Renal cortical epithelial cell (primary cell): ENCODE measurements at places on chromosomes 1 and 21.

DNA sequence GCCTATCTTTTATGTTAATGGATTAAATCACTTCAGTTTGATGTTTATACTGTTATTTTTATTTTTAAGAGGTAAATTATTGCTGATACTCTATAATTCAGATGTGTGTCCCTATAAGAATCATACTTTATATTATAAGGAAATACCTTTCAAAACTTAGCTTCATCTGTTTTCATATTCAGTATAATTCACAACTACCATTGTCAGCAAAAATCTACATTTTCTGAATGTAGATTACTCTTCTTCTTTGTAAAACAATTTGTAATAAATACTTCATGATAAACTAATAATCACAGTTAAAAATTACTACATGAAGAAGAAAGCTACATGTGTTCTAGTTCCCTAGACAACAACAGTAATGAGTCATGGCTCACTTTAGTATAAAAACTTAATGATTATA is 115.4 kb upstream of the SERTAD4 start:
- peak; percentile 68 for DNase-seq

DNA sequence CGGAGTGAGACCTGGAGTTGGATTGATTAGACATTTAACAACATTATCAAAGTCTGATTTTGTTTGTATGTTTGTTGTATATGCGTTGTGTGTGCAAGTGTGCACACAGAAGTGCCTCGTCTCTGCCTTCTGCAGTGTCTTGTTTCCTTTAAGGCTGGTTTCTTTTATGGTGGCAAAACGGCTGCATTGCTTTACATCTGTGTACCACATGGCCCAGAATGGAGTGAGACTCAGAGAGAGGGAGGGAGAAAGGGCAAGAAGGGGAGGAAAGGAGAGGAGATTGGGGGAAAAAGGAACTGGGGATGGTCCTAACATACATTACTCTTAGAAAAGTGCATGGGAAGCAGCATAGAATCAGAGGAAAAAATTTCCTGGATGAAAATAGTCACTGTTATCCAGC is 99.7 kb upstream of the WLS start:
- DNase-seq: no peak

GRCh38 chr1:232995189-232995588 is 44.8 kb downstream of the NTPCR start:
- DNase-seq: no peak

DNA sequence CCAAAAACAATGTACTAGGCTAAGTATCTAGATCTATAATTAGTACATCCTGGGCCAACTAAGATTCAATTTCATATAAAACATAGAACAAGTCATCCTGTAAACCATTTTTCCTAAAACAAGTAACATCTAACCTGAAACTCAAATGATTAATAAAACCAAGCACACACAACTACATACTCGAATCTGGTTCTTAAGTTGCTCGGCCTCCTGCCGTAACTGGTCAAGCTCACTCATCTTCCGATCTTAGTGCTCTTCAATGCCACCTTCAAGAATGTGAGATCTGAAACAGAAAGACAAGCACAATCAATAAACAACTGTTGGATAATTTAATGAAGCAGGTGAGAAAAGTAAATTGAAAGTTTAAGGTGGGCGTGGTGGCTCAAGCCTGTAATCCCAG is 46.9 kb upstream of the NADK start:
- no peak for DNase-seq

GRCh38 chr1:66294707-66295370 is 239.1 kb upstream of the SGIP1 start:
- peak; percentile 83 for DNase-seq

DNA sequence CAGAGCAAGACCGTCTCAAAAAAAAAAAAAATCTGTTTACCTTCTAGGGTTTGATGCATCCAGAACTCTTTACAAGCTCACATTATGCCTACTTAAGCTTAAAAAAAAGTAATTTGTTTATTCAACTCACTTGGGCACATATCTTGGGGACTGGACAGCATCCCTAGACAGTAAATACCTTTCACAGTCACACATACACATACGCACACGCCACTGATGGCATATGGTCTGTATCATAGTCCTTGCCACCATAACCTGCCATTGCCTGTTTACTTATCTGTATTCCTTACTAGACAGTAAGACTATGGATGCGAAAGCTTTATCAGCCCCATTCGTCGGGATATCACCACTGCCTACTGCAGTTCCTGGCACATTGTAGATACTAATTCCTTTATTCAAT is 446.3 kb upstream of the RGS18 start:
- no peak for DNase-seq
